ENCODE measurements at places on chromosomes 2 and 18. TPM values are rescaled to one million over a fixed set of nuclear protein-coding genes. Genes with fewer than 3 reads are reported as not detected.

TCF23 gene
- not detected for total RNA-seq

TNFRSF11A gene
- 6.2 TPM for total RNA-seq

RFX8 gene
- total RNA-seq = 2.3 TPM

MAL gene
- total RNA-seq = not detected

GALNT3 gene
- 1.2 TPM for total RNA-seq

DLGAP1 gene
- total RNA-seq = 1.1 TPM

ADRA2B gene
- not detected for total RNA-seq

SH3YL1 gene
- total RNA-seq = 9.6 TPM

AMER3 gene
- not detected for total RNA-seq

SOX11 gene
- total RNA-seq = not detected

MYCN gene
- 0.39 TPM for total RNA-seq

COLEC12 gene
- 1.7 TPM for total RNA-seq

FNDC4 gene
- total RNA-seq = 20.3 TPM

CENPO gene
- total RNA-seq = 26.5 TPM

ANTXR1 gene
- 1.5 TPM for total RNA-seq

POTEC gene
- total RNA-seq = not detected

ABCB11 gene
- total RNA-seq = 0.05 TPM

ALS2 gene
- total RNA-seq = 20.8 TPM

ADAM17 gene
- 28.9 TPM for total RNA-seq

FAM136A gene
- total RNA-seq = 67.7 TPM

SERPINB12 gene
- not detected for total RNA-seq

All from mammary microvascular endothelial cell (primary cell).